ENCODE measurements at places on chromosomes 13 and 19.
A peak's percentile ranks its signal among the peaks of the same experiment; 100 is the strongest.

DNA sequence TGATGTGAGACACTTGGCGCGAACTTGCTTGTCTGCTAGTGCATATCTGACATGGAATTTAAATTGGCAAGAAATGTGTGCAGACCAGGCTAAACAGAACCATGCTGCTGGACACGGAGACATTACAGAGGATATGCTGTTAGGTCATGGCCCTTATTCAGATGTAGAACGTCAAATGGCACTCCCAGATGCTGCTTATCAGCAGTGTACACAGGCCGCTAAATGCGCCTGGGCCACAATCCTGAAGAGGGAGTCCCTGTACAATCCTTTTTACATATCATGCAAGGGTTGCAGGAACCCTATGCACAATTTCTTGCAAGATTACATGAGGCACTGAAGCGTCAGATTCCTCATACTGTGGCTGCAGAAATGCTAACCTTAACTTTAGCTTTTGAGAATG is 9.3 kb downstream of the ZNF350 start:
- DNase-seq = no peak

GRCh38 chr13:59201841-59202240 is 961.9 kb downstream of the DIAPH3 start:
- no peak for DNase-seq

- no peak for DNase-seq
Measured at GRCh38 chr19:49555600-49556411, 24.6 kb downstream of the NOSIP start.

DNA sequence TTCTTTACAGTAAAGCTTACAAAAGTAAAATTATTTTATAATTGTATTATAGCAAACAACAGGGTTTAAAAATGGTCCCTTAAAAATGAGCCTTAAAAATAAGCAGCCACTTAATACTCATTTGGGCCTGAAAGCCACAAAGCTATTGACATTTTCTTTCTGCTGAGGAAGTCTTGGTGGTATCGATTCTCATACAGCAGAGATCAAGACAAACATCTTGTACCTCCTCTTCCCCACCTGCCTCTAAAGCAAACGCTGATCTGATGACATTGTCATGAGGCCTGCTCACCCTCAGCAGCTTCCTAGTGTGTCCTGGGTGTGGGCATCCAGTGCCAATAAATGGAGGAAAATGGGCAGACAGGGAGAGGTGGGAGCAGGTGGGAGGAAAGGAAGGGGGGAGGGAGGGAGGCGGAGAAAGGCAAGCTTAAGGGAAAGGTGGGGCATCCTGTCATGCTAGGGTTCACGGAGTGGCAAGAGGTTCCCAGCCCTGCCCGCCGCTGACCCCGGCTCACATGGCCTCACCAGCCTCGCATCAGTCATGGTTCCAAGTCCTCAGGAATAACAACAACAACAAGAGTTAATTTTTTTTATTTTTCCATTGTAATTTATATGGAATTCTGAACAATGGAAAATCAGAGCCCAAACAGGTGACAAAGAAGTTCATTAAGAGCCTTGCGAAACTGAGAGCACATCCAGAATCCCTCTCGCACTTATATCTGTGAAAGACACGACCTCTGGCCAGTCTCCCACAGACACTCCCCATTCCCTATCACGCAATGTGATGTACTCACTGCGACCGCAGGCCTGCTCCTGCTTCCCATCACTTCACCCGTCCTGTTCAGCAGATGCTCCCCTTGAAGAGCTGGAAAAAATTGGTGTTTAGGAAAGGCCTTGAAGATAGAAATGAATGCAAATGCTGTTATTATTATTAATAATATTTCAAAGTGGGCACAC is 15.1 kb upstream of the ATP11A start:
- DNase-seq = no peak

DNA sequence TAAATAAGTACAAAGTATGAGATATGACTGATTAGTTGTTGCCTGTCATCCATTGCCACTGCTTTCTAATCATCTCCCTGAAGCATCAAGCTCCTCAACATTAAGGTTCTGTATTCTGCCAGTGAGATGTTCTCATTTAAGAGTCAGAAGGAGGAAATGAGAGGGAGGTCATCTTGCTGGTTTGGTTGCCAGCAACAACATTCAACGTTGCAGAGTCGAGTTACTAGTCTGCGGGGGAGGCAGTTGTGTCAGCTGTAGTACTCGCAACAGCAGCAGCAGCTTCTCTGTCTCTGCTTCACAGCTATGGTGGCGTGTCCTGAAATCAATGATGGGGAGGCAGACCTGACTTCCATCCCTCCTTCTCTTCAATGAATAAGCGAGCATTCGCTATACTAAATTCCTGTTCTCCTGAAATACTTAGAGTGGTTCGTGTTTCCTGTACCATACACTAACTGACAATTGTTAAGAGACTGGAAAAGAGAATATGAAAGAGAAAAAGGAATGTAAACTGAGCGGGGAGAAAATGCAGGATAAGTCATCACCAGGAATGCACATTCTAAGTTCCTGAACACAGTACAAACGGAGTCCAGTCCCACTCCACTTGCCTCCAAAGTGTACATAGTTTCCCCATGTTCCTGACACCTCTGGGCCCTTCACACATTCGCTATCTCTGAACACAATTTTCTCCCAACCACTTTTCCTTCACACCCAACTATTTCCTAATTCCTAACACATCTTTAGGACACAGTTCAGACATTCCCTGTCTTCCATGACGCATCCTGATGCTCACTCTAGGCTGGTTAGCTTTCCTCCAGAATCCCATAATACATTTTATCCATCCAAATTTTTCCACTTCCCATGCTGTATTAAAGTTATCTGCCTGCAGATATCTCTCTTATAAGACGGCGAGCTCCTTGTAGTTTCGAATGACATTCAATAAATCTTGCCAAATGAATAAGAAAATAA is 263.0 kb downstream of the KLF12 start:
- DNase-seq = peak; percentile 8

DNA sequence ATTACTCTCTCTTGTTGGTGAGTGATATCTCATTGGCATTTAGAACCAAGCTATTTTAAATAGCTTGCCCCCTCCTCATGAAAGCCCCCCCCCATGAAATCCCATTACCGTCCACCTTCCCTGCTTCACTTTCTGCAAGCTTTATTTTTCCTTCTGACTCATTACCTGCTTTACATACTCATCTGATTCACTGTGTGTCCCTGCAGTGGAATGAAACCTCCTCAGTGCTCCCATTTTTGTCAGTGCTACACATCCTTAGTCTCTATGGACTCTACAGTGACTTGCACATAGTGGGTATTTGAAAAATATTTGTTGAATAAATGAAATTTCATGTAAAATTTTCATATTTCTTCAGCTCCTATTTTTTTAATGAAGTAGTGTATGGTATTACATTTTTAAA is 62.3 kb downstream of the DOCK9 start:
- no peak for DNase-seq

DNA sequence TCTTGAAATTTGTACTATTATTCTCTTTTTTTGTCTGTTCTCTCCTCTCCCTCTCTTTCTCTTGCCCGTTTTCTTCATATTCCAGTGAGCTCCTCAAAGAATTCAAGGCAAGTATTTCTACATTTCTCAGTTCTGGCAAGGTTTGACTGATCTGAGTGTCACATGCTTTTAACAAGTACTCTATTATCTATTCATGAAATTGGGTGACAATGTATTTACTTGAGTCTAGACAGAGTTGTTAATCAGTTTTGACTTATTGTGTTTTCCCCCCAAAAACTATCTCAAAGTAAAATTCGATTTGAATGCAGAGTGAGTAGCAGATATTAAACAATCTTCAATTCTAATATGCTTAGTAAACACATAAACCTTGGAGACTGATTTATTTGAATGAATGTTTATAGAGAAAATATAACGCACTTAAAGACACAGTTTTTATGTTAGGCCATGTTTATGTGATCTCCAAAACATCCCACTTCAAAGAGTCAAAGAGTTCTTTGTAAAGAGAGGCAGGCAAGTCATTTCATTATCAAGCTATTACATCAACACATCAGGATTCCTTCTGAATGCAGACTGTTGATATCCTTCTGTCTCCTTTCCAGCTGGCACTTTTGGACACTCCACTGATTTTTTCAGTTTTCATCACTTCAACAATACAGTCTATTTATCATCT is 166.6 kb downstream of the SLITRK6 start:
- DNase-seq = no peak

DNA sequence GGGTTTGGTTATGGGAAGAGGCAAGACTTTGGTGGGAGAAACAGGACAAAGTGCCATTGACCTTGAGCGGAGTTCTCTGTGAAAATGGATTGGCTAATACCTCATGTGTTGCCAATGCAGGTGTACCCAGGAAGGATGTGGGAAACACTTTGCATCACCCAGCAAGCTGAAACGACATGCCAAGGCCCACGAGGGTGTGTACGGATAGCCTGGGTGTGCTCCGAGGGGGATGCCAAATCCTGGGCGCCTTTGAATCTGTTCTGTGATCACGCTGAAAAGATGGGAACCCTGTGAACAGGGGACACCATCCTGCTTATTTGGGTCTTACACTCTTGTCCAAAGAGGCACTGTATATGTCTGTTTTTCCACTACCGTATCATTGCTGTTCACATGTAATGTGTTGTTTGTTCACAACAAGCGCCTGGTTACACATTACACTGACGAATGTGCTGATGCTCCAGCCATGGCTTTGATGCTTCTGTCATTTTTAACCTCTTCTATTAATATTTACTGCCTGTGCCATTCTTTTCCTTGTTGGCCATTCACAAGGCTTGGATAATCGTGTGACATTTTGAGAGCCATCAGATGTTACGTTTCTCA is 8.3 kb downstream of the GTF3A start:
- DNase-seq = no peak

- DNase-seq = no peak
Measured at GRCh38 chr19:2771786-2772674, 11.0 kb downstream of the SGTA start.

DNA sequence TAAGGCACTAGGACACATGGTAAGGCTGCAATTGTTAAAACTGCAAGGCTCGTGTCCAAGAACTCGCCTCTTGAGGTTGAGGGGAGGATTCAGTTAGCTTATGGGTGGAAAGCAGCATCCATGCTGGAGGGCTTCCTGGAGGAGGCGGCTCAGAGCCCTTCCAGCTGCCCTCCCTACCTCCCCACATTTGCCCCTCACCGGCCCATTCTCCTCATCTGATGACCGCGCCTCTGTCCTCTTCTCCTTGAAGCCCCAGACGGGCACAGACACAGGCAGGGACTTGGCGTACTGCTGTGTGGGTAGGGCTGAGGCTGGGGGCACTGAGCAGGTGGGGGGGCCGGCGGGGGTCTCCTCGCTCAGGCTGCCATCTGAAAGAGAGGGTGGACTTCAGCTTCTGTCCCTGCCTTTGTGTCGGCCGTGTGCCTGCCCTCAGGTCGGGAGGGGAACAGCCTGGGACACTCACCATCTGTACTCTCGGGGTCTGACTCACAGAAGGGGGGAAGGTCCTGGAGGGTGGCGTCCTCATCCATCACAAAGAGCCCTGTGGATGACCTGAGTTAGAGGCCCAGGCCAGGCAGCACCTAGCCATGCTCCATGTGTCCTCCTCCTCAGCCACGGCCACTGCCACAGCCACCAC is 4.1 kb upstream of the PNKP start:
- DNase-seq = no peak

GRCh38 chr13:34037636-34038540 is 219.9 kb downstream of the RFC3 start:
- no peak for DNase-seq

GRCh38 chr19:56217039-56217949 is 15.2 kb downstream of the ZSCAN5C start:
- DNase-seq = peak; percentile 12

GRCh38 chr13:106033659-106034058 is 501.8 kb downstream of the EFNB2 start:
- DNase-seq = no peak

- no peak for DNase-seq
Measured at GRCh38 chr13:44207476-44207875, 166.1 kb upstream of the SERP2 start.

DNA sequence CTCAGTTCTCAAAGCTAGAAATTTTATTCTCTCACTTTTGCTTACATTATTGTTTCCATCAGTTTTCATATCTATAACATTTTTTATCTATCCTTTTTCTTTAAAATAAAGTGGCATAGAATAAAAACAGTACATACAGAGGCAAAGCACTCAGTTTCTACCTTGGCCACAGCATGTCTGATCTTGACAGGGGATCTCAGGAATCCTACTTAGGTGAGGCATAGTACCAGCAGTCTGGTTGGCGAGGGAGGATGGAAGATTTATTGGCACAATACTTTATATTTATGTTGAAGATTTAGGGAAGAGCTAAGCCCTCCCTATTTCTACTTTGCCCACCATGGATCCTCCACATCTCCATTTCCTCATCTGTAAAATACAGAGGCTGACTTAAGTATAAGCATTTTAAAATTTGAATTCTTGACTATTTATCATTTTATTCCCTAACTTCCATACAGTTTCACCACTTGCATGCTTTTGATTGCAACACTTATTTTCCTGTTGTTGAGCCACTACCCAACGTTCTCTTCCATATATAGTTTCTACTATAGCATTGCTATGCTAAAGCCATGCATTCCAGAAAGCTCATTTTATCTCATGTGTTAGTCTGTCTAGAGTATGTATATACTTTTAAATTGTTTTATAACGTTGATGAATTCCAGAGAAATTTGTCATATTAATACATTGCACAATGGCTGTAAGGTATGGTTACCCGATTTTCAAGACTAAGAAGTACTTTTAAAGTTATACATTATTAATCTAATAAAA is 506.7 kb downstream of the KCTD12 start:
- no peak for DNase-seq

- peak; percentile 89 for DNase-seq
Measured at GRCh38 chr19:39409208-39410016, 2.8 kb downstream of the ZFP36 start.

DNA sequence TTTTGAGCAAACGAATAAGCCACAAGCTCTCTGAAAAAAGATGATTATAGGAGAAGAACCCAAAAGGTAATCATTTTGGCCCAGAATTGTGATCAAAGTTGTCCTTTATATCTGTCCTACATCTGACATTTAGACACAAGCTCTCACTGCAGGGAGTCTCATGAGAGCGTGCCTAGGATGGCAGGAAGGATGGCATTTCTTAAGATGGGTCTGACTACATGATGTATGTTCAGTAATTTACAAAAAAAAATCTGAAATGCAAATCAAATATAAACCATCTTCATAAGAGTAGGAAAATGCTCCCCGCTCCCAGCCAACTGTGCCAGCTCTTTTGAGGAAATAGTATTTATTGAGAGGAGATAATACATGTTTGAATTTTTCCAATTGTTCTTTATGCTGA is 81.0 kb upstream of the MBNL2 start:
- DNase-seq = no peak

GRCh38 chr19:44845612-44846454 is at the start of gene NECTIN2:
NECTIN2 (plus strand) TSS chr19:44846297; CDS start chr19:44846526, 229 bp downstream.
- peak; percentile 89 for DNase-seq

- DNase-seq = no peak
Measured at GRCh38 chr13:79614250-79614918, 133.4 kb downstream of the NDFIP2 start.

- no peak for DNase-seq
Measured at GRCh38 chr19:32873247-32873959, 3.8 kb upstream of the SLC7A9 start.

DNA sequence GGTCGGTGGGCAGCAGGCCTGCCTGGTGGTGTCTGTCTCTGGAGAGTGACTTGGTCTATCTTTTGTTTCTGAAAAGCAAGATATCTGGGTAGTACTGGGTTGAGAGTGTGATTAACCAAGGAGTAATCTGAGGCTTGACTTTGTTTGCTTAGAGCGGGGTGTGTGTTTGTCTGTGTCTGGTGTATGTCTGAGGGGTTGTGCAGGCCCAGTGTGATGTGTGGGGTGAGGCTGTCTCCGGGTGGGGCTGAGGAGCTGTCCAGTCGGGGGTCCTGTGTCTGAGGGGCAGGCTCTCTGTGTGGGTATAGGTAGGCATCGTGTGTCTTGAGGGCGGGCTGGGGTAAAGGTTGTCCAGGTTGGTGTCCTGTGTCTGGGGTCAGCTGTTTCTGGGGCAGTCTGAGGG is 11.1 kb upstream of the TIMM50 start:
- no peak for DNase-seq
